ENCODE measurements at places on chromosomes 3 and 15. TPM values are rescaled to one million over a fixed set of nuclear protein-coding genes. Genes with fewer than 3 reads are reported as not detected.

GRCh38 chr3:165193366-165194254 lies 2.6 kb downstream of the SLITRK3 start:
- no peak for DNase-seq

DNA sequence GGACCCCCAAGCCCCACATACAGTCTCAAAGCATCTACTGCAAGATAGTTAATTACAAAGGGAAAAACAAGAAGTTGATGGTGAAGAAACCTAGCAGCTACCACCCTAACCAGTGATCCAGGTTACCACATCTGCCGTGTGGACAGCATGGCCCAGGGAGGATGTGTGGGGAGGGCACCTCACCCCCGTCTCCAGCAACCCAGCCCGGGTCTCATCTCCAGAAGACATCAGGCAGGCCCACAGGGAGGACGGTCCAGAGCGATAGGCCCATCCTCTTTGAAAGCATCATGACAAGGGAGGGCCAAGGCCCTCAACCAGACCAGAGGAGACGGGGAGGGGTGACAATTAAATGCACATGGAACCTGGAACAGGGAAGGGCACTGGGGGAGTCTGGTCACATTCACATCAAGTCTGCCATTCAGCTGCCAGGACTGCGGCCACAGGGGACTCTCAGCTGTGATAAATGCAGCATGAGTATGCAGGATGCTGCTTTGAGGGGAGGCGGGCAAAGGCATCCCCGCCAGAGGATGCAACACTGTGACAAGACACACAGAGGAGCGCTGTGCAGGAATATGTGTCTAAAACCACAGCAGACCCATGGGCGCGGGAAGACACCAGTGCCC lies 18.8 kb downstream of the ZXDC start:
- DNase-seq = no peak

DNA sequence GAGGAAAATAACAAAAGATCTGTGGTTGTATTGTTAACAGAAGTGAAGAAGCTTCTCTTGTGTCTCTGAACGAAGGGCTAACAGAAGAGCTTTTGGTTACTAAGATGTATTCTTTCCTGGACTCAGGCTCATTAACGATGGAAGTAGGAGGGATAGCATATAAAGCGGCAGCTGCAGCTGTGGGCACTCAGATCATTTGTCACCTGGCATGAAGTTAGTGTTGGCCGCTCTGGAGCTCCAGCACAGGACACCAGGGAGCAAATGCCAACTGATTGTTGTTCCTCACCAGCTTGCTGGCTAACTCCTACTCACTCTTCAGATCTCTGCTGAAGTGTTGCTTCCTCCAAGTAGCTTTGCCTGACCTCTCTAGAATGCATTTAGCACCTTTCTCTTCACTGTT lies 15.5 kb upstream of the SLITRK3 start:
- DNase-seq = no peak

GRCh38 chr3:126509597-126510307 lies 7.8 kb downstream of the UROC1 start:
- DNase-seq = no peak

DNA sequence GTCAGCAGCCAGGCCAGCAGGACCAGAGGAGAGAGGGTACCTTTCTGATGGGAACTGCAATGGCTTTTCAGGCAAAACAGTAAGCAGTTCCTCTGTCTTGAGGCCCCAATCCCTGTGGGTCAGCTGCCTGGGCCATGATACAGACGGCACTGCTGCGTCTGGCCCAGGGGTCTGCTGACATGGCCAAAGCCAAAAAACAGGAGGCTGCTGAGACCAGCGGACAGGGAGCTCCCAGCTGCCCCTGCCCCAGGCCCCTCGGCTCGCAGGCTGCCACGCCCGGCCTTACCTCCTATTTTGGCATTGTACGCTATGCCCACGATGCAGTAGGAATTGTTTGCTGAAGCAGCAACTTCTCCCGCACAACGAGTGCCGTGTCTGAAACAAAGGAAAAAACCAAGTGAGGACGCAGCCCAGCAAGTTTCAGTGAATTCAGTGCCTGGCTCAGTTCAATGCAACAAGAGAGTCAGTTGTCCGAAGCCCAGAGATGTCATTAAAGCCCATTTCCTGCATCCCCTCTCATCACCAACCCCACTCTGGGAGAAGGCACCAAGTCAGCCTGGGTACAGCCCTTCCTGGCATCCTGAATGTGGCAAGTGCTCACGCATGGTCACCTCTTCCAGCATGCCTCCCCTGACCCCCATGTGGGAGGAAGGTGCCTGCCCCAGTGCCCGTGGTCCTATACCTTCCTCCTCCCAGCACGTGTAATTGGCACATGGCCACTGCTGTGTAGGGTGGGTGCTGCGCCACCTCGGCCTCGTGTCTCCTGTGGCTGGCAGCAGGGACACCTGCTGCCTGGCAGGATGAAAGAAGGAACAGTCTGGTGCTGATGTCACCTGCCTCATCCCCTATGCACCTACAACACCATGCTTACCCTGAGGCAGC lies 61.7 kb downstream of the PCSK6 start:
- DNase-seq = no peak

DNA sequence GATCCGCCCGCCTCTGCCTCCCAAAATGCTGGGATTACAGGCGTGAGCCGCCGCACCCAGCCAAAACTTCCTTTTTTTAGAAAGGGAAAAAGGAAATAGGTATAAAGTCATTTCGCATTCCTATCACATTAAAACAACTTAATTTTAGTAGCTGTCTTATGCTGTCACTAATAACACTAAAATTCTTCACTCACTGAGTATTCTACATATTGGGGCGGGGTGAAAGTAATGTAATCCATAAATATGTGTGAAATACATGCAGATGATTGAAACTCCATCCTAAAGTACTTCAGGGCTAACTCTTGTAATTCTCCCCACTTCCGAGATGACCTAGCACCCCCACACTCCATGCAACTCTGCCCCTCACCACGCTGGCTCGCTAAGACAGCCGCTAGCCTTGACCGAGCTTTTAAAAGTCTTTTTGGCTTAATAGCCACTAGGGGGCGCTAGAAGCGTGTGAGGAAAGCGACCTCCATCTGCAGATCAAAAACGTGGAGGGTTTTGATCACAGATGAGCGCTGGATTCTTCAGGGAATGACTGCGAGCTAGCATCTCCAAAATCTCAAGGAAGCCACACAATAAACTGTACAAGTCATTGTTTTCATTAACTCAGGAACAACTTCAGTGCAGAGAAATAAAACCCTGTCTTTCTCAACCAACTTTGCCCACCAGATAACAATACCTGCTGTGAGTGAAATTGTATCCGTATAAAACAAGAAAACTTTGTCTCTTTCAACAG lies 129.3 kb upstream of the IGF1R start:
- DNase-seq = peak; percentile 83

DNA sequence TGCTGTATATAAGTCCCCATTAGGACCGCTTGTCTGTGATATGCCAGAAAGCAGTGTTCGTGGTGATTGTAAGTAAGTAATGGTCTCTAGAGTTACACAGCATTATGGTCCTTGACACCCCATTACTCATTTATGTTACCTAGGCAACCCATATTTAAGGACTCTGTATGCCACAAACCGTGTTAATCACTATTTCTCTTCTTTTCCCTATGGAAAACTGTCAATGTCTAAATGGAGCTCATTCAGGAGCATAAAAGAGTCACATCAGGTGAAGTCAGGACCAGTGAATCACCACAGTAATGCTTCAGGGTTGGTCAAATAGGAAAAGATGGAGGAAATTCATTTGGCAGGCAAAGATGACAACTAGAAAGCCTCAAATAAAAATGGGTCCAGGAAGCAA lies 146.6 kb upstream of the PEX5L start:
- DNase-seq = no peak

GRCh38 chr3:113795693-113796092 lies 42.9 kb upstream of the GRAMD1C start:
- no peak for DNase-seq

GRCh38 chr3:38084334-38085310 lies 45.6 kb downstream of the DLEC1 start:
- peak; percentile 71 for DNase-seq

DNA sequence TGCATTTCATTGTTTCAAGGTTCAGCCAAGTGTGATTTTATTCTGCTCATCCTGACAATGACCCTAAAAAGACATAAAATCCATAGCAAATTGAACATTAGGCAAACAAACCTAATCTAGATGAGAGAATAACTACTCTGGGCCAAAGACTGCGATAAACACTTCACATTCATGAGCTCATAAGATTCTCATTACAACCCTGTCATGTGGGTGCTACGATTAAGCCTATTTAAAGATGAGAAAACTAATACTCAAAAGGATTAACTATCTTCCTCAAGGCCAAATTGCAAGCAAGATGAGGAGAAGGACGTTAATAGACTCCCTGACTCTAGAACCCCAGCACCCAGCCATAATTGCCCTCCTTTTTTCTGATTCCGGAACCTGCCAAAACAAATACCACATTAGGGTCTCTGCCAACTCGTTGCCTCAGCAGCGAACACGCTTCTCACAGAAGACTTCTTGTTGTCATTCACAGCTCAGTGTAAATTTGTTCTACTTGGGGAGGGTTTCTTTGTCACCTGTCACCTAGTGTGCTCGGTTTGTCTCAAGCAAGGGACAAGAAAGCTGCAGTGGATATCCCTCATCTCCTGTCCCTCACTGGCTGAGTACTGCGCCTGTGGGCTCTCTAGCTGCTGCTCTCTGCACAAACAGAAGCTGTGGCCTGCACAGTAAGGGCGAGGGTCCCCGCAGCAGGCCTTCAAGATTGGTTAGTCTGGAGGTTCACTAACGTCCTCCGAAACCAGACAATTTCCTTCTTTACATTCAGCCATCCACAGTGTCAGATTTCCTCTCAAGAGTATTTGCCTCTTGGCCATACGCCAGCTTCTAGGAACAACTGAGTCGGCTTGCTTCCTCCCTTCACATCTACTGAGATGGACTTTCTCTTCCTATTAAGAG lies 200.0 kb upstream of the UBE2E2 start:
- DNase-seq = no peak

DNA sequence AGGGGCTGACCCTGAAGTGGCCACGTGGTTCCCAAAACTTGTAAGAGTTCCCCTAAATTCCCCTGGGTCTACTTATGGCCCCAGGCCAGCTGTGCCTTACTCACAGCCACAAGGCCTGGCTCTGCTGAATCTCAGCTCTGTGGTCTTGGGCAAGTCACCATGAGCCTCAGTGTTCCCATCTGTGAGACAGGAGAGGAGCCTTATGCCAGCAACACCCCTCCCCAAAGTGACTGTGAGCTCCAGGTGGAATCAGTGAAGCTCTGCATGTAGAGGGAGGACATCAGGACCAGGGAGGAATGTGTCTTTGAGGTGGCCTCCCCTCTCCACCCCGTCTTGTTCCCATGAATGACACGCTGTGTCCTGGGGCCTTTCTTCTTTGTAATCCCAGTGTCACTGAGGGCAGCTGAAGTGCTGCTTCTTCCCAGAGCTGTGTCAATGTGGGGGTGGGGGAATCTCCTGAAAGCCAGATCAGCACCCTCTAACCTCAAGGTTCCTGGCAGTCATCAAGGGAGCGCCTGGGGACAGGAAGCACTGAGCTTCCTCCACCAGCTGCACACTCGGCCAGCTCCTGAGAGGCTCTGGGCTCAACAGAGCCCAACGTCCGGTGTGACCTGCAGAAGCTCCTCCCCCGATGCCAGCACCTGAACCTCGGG lies 258.9 kb downstream of the UACA start:
- DNase-seq = peak; percentile 80

DNA sequence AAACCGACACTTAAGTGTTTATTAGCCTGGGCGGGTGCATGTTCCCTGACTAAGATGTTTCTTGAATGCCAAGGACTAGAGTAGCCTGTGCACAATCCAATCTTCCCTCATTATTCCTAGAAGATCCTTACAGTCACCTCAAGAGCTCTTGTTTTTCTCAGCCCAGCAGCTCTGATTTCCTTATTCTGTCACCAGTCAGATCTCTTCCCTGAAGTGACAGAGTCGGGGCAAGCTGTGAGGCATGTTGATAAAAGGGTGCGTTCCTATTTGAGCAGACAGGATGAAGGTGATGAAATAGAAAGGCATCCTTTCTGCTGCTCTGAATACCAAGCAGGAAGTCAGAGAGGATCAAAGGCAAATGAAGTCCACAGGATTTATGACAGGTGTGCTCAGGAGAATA lies 125.6 kb upstream of the MCTP2 start:
- DNase-seq = no peak

DNA sequence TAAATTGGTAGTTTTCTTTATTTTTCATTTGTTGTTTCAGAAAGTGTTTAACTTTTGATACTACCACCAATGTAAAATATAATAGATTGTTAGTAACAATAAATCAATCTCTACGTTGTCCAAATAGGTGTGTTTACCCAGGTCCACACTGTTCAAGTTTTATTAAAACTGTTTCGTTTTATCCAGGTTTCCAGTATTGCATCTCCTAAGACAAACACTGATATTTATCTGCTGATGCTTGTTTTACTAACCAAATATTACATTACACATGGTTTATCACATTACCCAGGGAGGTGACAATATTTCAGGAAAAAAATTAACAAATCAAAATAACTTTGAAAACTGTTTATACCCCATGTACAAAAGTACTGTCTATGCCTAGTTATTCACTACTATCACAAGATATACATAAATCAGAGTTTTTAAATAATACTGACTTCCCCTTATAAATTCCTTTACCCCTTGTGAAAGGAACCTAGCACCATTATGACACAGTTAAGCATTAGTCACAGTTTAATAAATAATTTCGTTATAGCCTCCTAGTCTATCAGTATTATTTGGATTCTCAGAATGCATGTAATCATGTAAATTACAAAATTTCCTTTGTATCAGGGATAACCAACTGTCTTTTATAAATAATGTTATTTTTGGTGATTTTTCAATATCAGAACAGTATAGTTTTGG lies 205.3 kb downstream of the ZBTB20 start:
- DNase-seq = no peak

- DNase-seq = no peak
These were observed 94.2 kb downstream of the MINAR1 start for GRCh38 chr15:79526376-79526775.

DNA sequence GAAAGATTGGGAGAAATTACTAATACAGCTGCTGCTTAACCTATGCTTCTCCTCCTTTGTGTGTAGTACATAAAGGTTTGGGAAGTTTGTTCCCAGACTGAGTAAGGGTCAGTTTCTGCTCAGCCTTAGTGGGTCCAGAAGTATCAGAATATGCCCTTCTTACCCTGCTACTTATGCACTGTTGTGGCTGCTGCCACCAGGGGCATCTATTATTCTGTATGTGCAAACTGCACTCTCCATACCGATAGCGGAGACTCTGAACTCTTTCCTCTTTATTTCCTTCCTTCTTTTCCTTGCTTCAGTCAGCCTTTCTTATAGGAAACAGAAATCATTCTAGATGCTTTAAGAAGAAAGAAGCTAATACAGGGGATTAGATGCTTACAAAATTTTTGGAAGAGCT lies 4.0 kb downstream of the NEDD4 start:
- DNase-seq = peak; percentile 21

GRCh38 chr15:95368191-95368590 lies 962.3 kb upstream of the NR2F2 start:
- no peak for DNase-seq

- DNase-seq = no peak
These were observed 98.3 kb downstream of the MEX3B start for GRCh38 chr15:81947548-81947947.

- peak; percentile 27 for DNase-seq
These were observed 308.1 kb downstream of the CHST2 start for GRCh38 chr3:143427631-143428030.

- no peak for DNase-seq
These were observed 132.4 kb downstream of the SNRK start for GRCh38 chr3:43418601-43419272.

Gene ADAMTS7
- 1.3 TPM for total RNA-seq

Gene NANOGP8
- total RNA-seq = not detected

Gene CNTN3
- not detected for total RNA-seq

Gene FOXB1
- total RNA-seq = 0.68 TPM

Gene RBP2
- total RNA-seq = not detected

Gene SLC28A2
- not detected for total RNA-seq

Gene ZNF621
- total RNA-seq = 18.6 TPM

Gene CHRNB4
- not detected for total RNA-seq

Gene KCNMB3
- 0.70 TPM for total RNA-seq

Gene LARP6
- not detected for total RNA-seq

Data from activated CD4-positive, alpha-beta T cell treated with anti-CD3 and anti-CD28 coated beads, Interleukin-2, amount 10 ng/mL, durations not matched to agents 24 days and 14 days (primary cell).